Heart right ventricle (tissue), 16 donors: ENCODE measurements at places on chromosomes 2 and 18. TPM values are rescaled to one million over a fixed set of nuclear protein-coding genes. Genes with fewer than 3 reads are reported as not detected.

- no peaks in the 10 kb centered on the region for H3K36me3 ChIP-seq
- DNase-seq: no peak
- no peaks in the 10 kb centered on the region for H3K4me1 ChIP-seq
- no peak overlapping the region for H3K4me3 ChIP-seq
Measured at GRCh38 chr18:49521216-49521835, 34.3 kb upstream of the C18orf32 start.

DNA sequence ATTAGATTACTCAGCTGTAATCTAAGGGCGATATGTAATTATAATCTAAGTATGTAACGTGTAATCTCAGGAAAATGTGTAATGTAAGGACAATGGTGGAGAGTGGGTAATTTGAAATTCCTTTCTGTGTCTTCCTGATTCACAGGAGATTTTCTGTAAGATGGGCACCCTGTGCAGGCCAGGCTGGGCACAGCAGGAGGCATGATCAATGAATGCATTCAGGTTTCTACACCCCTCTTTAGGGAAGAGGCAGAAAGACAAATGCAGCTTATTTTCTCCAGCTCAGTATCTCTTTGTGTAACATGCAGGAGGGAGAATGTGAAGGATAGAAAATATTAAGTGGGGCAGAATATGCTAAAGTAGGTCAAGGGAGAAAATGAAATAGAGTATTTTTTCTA lies 320.1 kb downstream of the PIK3C3 start:
- H3K4me1 ChIP-seq: peaks cover 10% of the 10 kb centered on the region
- no peaks in the 10 kb centered on the region for H3K27me3 ChIP-seq
- no peak overlapping the region for H3K4me3 ChIP-seq

SLC5A7 gene
- total RNA-seq: 0.04 TPM

GRCh38 chr2:20351555-20352229 lies 1.0 kb upstream of the PUM2 start:
- H3K36me3 ChIP-seq: no peaks in the 10 kb centered on the region
- peaks cover 41% of the 10 kb centered on the region for H3K4me1 ChIP-seq
- H3K27ac ChIP-seq: peak overlapping the region; percentile 96
- no peak for DNase-seq
- no peaks in the 10 kb centered on the region for H3K27me3 ChIP-seq

KIF3C gene
- 1.9 TPM for total RNA-seq

SDC1 gene
- 0.31 TPM for total RNA-seq

- H3K27me3 ChIP-seq: no peaks in the 10 kb centered on the region
- H3K36me3 ChIP-seq: no peaks in the 10 kb centered on the region
- H3K4me3 ChIP-seq: no peak overlapping the region
- H3K4me1 ChIP-seq: no peaks in the 10 kb centered on the region
Measured at GRCh38 chr2:54845514-54845913, 122.1 kb downstream of the EML6 start.

DNA sequence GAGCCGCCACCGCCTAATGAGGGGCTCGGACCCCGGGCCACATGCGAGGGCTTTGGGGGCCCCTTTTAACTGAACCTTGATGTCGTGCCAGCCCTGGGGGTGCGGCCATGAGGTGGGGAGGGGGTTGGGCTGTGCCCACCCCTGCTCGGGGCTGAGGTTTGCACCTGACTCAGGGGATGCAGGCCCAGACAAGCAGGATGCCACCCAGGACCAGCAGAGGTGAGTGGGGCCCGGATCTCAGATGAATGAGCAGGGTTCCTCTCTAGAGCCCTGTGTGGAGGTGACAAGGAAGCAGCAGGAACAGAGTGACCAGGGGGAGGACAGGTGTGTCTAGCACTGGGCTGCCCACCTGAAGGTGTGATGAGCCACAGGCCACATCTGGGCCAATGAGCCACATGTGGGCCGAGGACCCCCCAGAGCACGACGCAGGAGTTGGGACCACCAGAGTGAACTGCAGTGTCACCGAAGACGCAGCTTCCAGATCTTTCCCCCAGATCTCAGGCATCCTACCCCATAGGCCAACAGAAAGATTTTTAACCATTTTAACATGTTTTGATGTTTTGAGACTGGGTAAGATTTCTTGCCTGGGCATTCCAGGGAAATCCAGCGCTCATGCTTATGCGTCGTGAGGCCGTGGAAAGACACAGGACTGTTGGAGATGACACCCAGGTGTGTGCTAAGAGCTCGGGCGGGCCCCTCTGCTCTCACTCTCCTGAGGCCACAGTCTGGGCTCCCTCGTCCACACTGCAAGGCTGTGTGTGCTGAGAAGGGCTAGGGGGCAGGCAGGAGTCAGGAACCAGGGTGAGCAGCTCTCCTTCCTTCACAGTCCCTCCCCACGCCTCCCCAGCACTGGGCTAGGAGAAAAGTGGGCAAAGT lies 73.6 kb downstream of the DDX1 start:
- DNase-seq: no peak
- no peak overlapping the region for H3K27ac ChIP-seq
- H3K27me3 ChIP-seq: no peaks in the 10 kb centered on the region

GRCh38 chr18:49762191-49763077 lies 50.9 kb downstream of the ACAA2 start:
- DNase-seq: no peak
- H3K27me3 ChIP-seq: peaks cover 14% of the 10 kb centered on the region
- no peaks in the 10 kb centered on the region for H3K36me3 ChIP-seq
- H3K27ac ChIP-seq: no peak overlapping the region
- H3K4me1 ChIP-seq: no peaks in the 10 kb centered on the region
- H3K4me3 ChIP-seq: no peak overlapping the region

GREB1L gene
- total RNA-seq: 11.1 TPM

LBX2 gene
- 0.17 TPM for total RNA-seq

DNA sequence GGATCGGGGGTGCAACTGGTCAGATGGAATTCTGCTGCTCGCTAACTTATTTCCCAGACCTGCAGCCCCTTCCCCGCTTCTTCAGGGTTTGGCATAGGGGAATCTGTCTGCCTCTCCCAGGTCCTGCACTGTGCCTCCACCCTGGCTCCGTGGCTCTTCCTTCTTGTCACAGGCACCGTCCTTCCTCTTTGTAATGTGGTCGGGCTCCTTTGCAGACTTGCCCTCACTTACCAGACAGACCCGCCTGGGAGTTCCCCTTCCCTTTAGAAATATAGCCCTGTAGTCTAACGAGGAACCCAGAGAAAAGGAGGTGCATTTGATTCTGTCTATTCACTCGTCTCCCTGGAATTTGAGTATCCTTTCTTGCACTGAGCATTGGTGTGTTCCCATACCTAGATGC lies 63.9 kb upstream of the PAX8 start:
- no peak overlapping the region for H3K27ac ChIP-seq
- H3K36me3 ChIP-seq: no peaks in the 10 kb centered on the region
- no peak for DNase-seq

GRCh38 chr2:24231461-24231881 lies 56.6 kb downstream of the FAM228A start:
- peaks cover 17% of the 10 kb centered on the region for H3K36me3 ChIP-seq
- H3K27ac ChIP-seq: no peak overlapping the region
- no peaks in the 10 kb centered on the region for H3K27me3 ChIP-seq
- DNase-seq: no peak

ZNF638 gene
- total RNA-seq: 100 TPM

DNA sequence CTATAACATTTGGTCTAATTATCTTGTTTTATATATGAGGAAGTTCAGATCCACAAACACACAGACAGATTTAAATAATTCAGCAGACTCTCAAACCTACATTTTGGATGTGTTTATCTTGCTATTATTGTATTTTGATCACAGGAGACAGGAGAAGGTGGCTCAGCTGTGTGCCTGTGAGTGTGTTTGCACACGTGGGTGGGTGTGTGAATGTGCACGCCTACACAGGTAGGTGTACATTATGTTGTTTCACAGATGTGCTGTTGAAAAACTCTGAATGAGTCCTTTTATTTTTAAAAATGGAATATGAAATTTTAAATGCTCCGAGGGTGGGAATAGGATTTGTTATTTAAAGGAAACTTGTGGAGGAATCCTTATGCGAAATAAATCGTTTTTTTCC lies 183.4 kb downstream of the PRKCE start:
- H3K27me3 ChIP-seq: no peaks in the 10 kb centered on the region
- H3K27ac ChIP-seq: no peak overlapping the region
- H3K4me1 ChIP-seq: peaks cover 18% of the 10 kb centered on the region
- H3K4me3 ChIP-seq: no peak overlapping the region

CDH2 gene
- 544 TPM for total RNA-seq

ACSL3 gene
- total RNA-seq: 51.2 TPM

- no peak for DNase-seq
- no peaks in the 10 kb centered on the region for H3K36me3 ChIP-seq
- no peaks in the 10 kb centered on the region for H3K4me1 ChIP-seq
- H3K4me3 ChIP-seq: no peak overlapping the region
Measured at GRCh38 chr2:239846789-239847676, 178.1 kb downstream of the NDUFA10 start.

DNA sequence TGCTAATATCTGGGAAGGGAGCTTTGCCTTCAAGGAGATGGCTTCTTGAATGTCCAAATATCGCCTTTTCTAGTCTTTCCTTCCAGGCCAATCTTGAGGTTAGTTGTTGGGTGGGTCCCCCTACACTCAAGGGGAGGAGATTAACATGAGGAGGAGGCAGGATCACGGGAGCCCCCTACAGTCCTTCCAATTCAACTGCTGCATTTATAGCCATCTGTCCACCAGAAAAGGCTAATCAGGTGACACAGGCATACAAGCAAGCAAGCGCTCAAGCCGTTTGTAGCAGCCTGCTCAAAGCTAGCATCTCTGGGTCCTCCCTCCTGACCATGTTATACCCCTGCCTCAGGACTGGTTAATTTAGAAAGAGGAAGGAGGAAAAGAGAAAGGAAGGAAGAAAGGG lies 87.6 kb downstream of the MRPS9 start:
- H3K4me1 ChIP-seq: no peaks in the 10 kb centered on the region
- no peaks in the 10 kb centered on the region for H3K36me3 ChIP-seq
- no peak overlapping the region for H3K4me3 ChIP-seq

- H3K4me1 ChIP-seq: peaks cover 99% of the 10 kb centered on the region
- no peaks in the 10 kb centered on the region for H3K27me3 ChIP-seq
- H3K36me3 ChIP-seq: peaks cover 18% of the 10 kb centered on the region
- peak overlapping the region; percentile 31 for H3K4me3 ChIP-seq
Measured at GRCh38 chr2:218286570-218287459, 5.5 kb downstream of the TMBIM1 start.

DNA sequence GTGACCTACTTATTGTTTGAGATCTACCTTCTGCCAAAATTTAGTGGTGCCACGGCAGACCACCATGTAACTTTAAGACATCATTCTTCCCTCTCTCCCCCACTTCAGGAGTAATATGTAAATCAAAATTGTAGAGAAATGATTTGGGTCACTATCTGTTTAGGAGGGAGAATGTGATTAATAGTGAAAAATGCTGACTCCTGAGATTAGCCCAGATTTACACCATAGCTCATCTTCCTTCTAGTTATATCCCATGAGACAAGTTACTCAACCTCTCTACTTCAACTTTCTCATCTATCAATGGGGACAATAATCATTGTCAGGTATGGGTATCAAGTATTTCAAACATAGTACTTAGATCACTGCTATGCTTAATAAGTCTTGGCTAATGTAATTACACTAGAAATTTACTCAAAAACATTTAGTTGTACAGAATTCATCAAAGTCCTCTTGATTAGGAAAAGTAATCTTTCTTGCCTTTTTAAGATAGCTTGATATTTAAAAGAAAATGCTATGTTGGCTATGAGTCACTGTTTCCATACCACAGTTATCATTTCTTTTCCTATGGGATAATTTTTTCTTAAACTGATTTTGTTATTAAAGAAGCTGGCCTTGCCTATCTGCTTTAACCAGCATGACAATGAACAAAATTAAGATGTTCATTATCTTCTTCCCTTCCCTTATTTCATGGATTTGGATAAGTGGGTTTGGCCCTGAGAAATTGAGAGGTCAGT lies 1038.9 kb upstream of the ZEB2 start:
- H3K4me3 ChIP-seq: no peak overlapping the region
- H3K36me3 ChIP-seq: no peaks in the 10 kb centered on the region
- H3K4me1 ChIP-seq: no peaks in the 10 kb centered on the region

DNA sequence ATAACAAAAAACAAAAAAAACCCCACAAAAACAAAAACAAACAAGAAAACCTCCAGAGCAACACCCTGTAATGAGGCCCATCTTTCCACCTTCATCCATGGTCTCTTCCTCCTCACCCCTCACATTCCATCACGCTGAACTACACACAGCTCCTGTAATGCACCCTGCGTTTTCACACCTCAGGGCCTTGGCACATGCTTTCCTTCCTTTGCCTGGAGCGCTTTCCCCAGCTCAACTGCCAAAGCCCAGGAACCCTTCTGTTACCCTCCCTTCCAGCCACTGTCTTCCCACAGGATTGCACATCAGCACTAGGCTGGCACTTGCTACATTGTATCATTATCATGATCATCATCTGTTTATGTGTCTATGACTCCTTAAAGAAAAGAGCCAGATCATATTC lies 29.4 kb downstream of the TMEM247 start:
- no peak for DNase-seq
- H3K36me3 ChIP-seq: no peaks in the 10 kb centered on the region
- H3K27ac ChIP-seq: no peak overlapping the region
- no peaks in the 10 kb centered on the region for H3K4me1 ChIP-seq

- H3K27me3 ChIP-seq: no peaks in the 10 kb centered on the region
- DNase-seq: no peak
- no peak overlapping the region for H3K4me3 ChIP-seq
- H3K36me3 ChIP-seq: no peaks in the 10 kb centered on the region
- H3K27ac ChIP-seq: no peak overlapping the region
Measured at GRCh38 chr18:74110149-74110548, 37.5 kb downstream of the FBXO15 start.

GRCh38 chr2:239227661-239228371 lies 173.0 kb downstream of the HDAC4 start:
- peak overlapping the region; percentile 14 for H3K27ac ChIP-seq
- H3K36me3 ChIP-seq: no peaks in the 10 kb centered on the region
- DNase-seq: no peak
- peaks cover 66% of the 10 kb centered on the region for H3K4me1 ChIP-seq
